Hepatocyte (in vitro differentiated cells): ENCODE measurements at places on chromosomes 12 and 14. TPM values are rescaled to one million over a fixed set of nuclear protein-coding genes. Genes with fewer than 3 reads are reported as not detected.

Gene SCAF11
- 47.6 and 49.7 TPM in 2 replicates for polyA plus RNA-seq

Gene TSPAN11
- 3.3 and 5.2 TPM in 2 replicates for polyA plus RNA-seq

Gene SDR9C7
- not detected in 2 replicates for polyA plus RNA-seq

Gene NEUROD4
- polyA plus RNA-seq: not detected in 2 replicates

Gene CCDC175
- polyA plus RNA-seq: not detected in 2 replicates

Gene RPGRIP1
- not detected in 2 replicates for polyA plus RNA-seq

Gene GLT8D2
- 24.4 and 29.2 TPM in 2 replicates for polyA plus RNA-seq

Gene NFE2
- 0.83 TPM in 1 of 2 replicates, not detected in the other for polyA plus RNA-seq

Gene LRRC10
- polyA plus RNA-seq: not detected in 2 replicates

Gene ZNF385A
- 4.2 and 4.6 TPM in 2 replicates for polyA plus RNA-seq

Gene GALNT16
- polyA plus RNA-seq: 1.7 and 2.6 TPM in 2 replicates

Gene SAMD15
- 0.51 and 2.2 TPM in 2 replicates for polyA plus RNA-seq

Gene HOTAIR
- 0.82 TPM in 1 of 2 replicates, not detected in the other for polyA plus RNA-seq

Gene RGS6
- polyA plus RNA-seq: 0.25 TPM in 1 of 2 replicates, not detected in the other

Gene MMP14
- polyA plus RNA-seq: 17.1 and 21.4 TPM in 2 replicates

Gene AQP5
- polyA plus RNA-seq: 0.50 and 1.2 TPM in 2 replicates

Gene FLRT2
- polyA plus RNA-seq: 31.3 and 32.9 TPM in 2 replicates

Gene DNAH10
- polyA plus RNA-seq: 0.22 and 0.68 TPM in 2 replicates

Gene NANOG
- 0.06 and 0.10 TPM in 2 replicates for polyA plus RNA-seq

Gene FOXN4
- polyA plus RNA-seq: not detected in 2 replicates

Gene TCP11L2
- polyA plus RNA-seq: 8.5 and 9.6 TPM in 2 replicates

Gene DIO2
- 0.71 and 0.74 TPM in 2 replicates for polyA plus RNA-seq

Gene PHLDA1
- 29.9 and 37.2 TPM in 2 replicates for polyA plus RNA-seq

Gene KIF26A
- polyA plus RNA-seq: 3.5 and 4.4 TPM in 2 replicates

Gene BCL11B
- polyA plus RNA-seq: 0.28 and 0.50 TPM in 2 replicates

Gene KRT80
- polyA plus RNA-seq: 1.2 and 1.5 TPM in 2 replicates

Gene FAM186B
- 0.69 TPM in 1 of 2 replicates, not detected in the other for polyA plus RNA-seq

Gene RPS6KA5
- 3.0 and 4.8 TPM in 2 replicates for polyA plus RNA-seq

Gene SSPN
- 1.7 and 2.3 TPM in 2 replicates for polyA plus RNA-seq

Gene NEMP1
- 3.0 and 6.2 TPM in 2 replicates for polyA plus RNA-seq

Gene INHBC
- polyA plus RNA-seq: 1.5 and 3.4 TPM in 2 replicates

Gene HOXC12
- polyA plus RNA-seq: not detected in 2 replicates

Gene GALNT6
- polyA plus RNA-seq: 30.7 and 33.3 TPM in 2 replicates

Gene IKZF4
- polyA plus RNA-seq: 3.5 and 5.3 TPM in 2 replicates

Gene PNN
- polyA plus RNA-seq: 49.3 and 89.1 TPM in 2 replicates

Gene HSP90AA1
- polyA plus RNA-seq: 436 and 503 TPM in 2 replicates

Gene RHOJ
- 2.1 and 2.5 TPM in 2 replicates for polyA plus RNA-seq

Gene TC2N
- polyA plus RNA-seq: 19.1 and 22.0 TPM in 2 replicates

Gene PTGR2
- 7.1 and 7.4 TPM in 2 replicates for polyA plus RNA-seq

Gene ACOT6
- not detected in 2 replicates for polyA plus RNA-seq

Gene CLEC2D
- polyA plus RNA-seq: 3.7 and 3.9 TPM in 2 replicates

Gene WNT1
- not detected in 2 replicates for polyA plus RNA-seq

Gene NABP2
- polyA plus RNA-seq: 12.4 and 12.5 TPM in 2 replicates

Gene OAS1
- 18.6 and 24.2 TPM in 2 replicates for polyA plus RNA-seq

Gene LGR5
- 4.4 and 6.6 TPM in 2 replicates for polyA plus RNA-seq
